ENCODE measurements at places on chromosomes 11 and 22.

DNA sequence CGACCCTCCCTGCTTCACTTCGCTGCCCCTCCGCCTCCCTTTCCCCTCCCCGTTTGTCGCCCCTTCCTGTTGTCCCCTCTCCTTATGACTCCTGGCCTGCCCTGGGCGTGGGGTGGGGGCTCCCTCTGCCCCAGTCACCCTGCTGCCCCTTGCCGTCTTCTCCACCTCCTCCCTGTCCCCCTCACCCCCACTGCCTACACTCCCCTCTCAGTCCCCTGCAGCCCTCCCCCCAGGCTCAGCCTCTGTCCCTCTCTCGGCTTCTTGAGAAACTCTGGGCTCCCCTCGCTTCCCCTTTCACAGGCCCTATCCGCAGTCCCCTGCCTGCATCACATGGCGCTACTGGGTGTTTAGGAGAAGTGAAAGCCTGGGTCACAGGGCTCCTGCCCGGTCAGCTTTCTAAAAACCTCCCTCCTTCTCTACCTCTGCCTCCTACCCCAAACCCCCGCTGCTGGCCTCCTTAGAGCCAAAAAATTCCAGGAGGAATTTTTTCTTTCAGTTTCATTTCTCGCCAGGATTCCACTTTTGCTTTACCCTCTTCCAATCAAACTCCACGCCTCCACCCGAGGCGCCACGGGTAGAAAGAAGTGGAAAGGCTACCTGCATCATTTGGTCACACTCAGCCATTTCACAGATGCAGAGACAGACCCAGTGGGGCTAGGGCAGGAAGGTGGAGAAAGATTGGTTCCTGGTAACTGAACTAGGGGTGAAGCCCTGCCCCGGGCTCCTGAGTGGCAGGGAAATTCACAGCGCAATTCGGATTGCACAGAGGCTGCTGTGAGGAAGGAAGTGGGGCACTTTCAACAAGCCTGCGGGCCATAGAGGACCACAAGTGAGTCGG lies at the start of gene SLC15A3:
Gene SLC15A3 (minus strand): TSS at position 273 of the 838 bp plus-strand sequence. CDS start 625 bp downstream, outside the sequence.
- ATAC-seq = peak; percentile 40

DNA sequence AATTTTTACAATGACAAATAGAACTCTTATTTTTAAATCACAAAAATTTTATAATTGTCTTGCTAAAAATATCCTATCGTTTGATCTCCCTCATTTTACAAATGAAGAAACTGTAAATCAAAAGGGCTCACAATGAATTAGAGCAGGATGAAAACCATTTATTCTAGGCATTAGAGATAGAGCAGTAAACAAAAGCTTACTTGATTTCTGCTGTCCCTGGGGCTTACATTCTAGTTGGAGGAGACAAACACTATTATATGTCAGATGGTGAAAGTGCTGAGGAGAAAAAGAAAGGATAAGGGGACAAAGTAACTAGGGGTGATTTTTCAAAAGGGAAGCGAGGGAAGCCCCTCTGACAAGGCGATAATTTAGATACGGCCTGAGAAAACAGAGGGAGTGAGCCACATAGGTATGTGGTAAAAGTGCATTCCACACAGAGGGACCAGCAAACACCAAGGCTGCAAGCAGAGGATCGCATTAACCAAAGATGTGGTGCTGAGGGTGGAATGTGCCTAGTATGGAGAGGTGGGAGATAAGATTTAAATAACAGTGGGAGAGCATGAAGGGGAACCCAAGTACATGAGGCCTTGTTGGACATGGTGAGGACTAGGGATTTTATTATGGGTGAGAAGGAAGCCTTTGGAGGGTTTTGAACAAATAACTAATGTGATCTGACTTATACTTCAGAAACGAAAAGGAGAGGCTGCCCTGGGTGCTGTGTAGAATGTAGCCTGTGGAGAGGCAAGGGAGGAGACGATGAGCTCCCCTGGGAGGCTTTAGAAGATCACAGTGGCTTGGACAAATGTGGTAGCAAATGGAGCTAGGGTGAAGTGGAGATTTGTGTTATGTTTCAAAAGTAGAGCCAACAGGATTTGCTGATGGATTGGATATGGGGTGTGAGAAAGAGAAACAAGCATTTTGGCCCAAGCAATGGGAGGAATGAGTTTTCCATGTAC lies 62.1 kb downstream of the PDHX start:
- ATAC-seq = no peak

DNA sequence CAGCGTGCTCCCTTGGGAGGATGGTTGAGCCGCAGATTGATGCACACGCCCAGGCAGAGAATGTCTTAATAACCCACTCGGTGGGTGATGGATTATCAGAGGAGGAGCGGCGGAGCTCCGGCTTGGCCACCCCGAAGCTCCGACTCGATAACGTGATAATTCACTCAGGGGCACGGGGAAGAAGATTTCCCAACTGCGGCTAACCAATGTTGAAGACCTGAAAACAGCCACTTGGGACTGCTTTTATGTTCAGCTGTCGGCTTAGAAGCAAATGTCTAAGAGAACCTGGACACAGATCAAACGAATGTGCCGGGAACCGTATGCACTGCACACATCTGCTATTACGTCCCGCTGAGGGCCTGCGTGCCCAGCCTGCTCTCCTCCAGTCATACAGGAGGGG lies 206.8 kb upstream of the CADM1 start:
- no peak for ATAC-seq

- ATAC-seq = peak; percentile 82
These were observed 26.8 kb upstream of the RAG1 start for GRCh38 chr11:36540998-36541397.

DNA sequence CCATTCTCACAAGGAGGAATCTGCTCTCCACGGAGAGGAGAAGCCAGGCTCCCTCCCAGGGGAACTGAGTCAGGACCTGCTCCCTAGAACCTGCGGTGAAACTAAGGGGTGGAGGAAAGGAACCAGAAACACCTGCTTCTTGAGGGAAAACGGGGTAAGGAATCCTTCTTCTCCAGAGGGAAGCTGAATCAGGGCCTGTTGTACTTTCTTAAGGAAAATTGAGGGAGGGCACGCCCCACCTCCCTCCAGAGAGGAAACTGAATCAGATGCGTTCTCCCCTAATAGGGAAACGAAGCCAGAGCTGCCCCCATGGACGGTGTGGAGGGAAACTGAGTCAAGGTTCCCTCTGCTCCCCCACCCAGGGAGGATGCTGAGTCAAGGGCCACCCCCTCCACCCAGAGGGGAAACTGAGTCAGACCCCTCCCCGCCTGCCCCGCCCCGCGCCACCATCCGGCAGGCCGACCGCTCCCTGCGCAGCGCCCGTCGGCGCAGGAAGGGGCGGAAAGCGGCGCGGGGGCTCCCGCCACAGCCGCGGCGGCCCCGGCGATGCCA lies 393 bp downstream of the RELA start:
- peak; percentile 36 for ATAC-seq

GRCh38 chr11:61718046-61718531 lies 34.3 kb upstream of the MYRF start:
- ATAC-seq = no peak

GRCh38 chr11:14435717-14436512 lies 63.7 kb downstream of the COPB1 start:
- ATAC-seq = peak; percentile 16

- ATAC-seq = no peak
These were observed 18.5 kb downstream of the KRTAP5-5 start for GRCh38 chr11:1647901-1648652.

- no peak for ATAC-seq
These were observed 37.1 kb upstream of the HMGXB4 start for GRCh38 chr22:35220221-35220620.

- ATAC-seq = no peak
These were observed 1.7 kb downstream of the KLHDC7B start for GRCh38 chr22:50547263-50547985.

GRCh38 chr11:131980888-131981668 lies 610.7 kb downstream of the NTM start:
- no peak for ATAC-seq

- ATAC-seq = peak; percentile 94
These were observed 25.8 kb downstream of the TNRC6B start for GRCh38 chr22:40203572-40203971.

DNA sequence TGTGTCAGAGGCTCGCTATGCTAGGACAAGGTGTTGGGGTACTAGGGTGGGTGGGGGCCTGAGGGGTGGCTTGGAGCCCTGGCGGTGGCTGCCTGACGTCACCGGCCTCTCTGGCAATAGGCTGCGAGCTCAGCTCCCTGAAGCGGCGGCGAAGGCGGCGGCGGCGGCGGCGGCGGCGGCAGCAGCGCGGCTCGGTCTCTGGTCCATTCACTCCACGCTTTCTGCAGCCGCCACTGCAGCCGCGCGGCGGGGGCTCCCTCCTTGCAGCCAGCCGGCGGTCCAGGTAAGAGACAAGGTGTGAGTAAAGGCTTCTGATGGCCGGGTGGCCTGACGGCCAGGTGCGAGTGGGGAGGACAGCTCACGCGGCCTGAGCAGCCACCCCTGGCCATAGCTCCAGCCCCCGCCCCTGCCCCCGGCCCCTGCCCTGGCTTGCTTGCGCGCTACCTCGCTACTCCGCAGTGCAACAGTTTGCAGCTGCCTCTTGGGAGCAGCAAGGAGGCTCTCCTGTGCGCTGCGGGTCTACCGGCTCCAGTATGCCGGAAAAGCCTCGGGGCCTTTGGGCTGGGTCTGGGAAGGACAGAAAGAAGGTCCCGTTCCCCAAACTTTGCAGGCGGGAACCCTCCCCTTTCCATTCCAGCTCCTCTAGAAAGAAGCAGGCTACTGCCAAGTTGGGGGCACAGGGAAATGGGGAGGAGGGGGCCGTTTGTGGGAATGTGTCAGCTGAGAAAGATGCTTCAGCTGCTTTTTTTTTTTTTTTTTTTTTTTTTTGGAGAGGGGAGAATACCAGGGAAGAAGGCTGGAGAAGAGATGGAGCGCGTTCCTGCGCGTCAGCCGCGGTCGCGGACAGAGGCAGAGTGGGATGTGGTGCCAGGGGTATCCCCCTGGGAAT lies at the start of gene C11orf87:
Gene C11orf87 (plus strand): TSS at position 210 of the 889 bp plus-strand sequence. CDS start 1,444 bp downstream, outside the sequence.
- ATAC-seq = no peak

DNA sequence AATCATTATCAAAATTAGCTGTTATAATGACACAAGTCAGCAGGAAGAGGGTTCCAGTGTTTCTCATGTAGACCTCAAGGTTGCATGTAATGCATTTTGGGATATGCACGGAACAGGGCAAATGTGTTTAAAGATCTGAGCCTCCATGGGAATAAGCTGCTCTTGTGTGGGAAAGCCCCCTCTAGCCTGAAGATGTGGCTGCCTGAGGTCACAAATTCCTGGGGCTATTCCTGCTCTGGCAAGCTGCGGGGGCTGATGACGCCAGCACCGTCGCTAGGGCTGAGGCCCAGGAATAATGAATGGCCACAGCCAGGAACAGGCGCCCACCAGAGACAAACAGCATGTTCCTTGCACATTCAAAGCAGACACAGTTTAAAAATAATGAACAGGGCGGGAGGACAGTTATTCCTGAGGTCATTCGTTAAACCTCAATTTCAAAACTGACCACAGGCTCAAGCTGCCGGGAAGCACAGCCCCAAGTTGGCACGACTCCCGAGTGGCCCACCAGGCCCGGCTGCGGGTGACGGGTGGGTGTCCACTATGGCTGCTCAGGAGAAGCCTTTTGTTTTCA lies 11.7 kb downstream of the OSBPL5 start:
- ATAC-seq = no peak

- ATAC-seq = no peak
These were observed 1.4 kb downstream of the KDELR3 start for GRCh38 chr22:38469306-38469781.

DNA sequence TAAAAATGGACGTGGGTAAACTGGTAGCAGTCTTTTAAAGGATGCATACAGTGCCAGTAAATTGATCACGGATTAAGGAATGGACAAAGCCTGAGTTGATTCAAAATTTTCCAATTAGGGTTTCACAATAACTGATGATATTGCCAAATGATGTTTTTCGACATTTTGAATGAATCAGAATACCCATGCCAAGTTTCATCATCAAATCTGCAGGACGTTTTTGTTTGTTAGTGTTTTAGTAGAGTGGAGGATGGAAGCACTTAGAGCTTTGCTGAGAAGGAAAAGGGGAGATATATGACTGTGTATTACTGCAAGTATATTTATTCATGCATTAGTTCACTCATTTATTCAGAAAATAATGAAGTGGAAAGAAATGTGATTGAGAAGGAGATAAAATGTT lies 78.3 kb downstream of the SLC17A6 start:
- ATAC-seq = no peak

DNA sequence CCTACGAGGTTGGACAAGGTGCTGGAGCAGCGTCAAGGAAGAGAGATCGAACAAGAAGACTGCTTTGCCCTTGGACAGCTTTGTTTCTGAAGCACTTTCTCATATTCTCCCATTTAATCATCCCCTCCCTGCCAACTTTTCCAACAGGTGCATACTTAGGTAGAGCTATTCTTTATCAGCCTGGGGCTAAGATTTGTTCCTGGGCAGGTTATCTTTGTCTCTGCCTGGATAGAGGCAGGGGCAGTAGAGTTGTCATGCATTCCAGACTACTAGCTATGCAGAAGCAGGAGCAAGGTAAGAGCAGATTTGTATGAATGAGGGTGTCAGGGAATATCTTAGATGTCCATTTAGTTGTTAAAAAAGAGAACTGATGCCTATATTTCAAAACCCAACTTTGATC lies 82.3 kb downstream of the PTPRJ start:
- no peak for ATAC-seq

DNA sequence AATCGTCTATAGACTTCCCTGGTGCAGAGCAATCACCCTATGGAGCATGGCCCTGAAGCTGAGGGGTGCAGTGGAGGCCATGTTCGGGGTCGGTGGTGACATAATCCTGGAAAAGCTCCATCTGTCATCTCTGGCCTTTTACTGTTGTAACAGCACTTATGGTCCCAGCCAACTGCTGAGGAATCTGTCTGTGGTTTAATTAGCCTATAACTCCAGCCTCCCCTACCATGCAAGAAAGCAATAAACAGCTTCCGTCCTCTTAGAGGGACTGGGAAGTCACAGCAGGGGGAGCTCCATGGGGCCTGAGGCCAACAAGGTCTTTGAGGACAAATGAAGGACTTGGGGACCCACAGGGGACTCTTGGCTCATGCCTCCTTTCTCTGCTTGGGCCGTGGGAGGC lies 159.1 kb upstream of the NECTIN1 start:
- no peak for ATAC-seq

DNA sequence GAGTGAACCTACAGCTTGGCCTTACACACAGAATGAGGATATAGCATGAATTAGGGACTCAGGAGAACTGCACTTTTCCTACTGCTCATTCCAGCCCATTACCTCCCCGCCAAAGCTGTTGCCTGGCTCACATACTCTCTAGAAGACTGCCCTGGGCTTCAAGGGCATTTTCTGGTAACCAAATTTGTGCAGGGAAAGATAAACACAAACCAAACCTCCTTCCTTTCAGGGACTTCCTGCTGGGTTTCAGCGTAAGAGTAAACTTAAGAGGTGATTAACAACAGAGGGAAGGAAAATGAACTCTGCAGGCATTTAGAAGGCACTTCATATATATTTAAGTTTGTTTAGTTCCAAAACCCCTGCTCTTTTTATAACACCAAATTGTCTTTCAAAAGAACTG lies 194.9 kb downstream of the SWAP70 start:
- no peak for ATAC-seq

- no peak for ATAC-seq
These were observed 19.4 kb downstream of the TUBA8 start for GRCh38 chr22:18130018-18130417.

- ATAC-seq = peak; percentile 78
These were observed 238.4 kb downstream of the TBC1D22A start for GRCh38 chr22:47000888-47001287.

- ATAC-seq = no peak
These were observed 20.0 kb downstream of the THY1 start for GRCh38 chr11:119403021-119403420.

- ATAC-seq = no peak
These were observed 3.3 kb downstream of the PCF11 start for GRCh38 chr11:83159902-83160865.

- no peak for ATAC-seq
These were observed 277.4 kb downstream of the FAM76B start for GRCh38 chr11:95512177-95512576.

- ATAC-seq = no peak
These were observed 86.5 kb downstream of the MN1 start for GRCh38 chr22:27715106-27715505.

GRCh38 chr11:130653838-130654636 lies 205.6 kb downstream of the ADAMTS15 start:
- ATAC-seq = no peak

Data from activated T-helper 17 cell treated with anti-CD3 and anti-CD28 coated beads, Interleukin-2, amount 50 U/mL, for 72 hours (primary cell).